Osteocyte (in vitro differentiated cells): ENCODE measurements at places on chromosomes 3 and 15. TPM values are rescaled to one million over a fixed set of nuclear protein-coding genes. Genes with fewer than 3 reads are reported as not detected.

- no peak overlapping the region for H3K27ac ChIP-seq
- no peak for DNase-seq
- H3K4me1 ChIP-seq, result peaks cover 32% of the 10 kb centered on the region
- no peaks in the 10 kb centered on the region for H3K36me3 ChIP-seq
Measured at GRCh38 chr15:83285979-83286553, 1.6 kb upstream of the BNC1 start.

Gene MIX23
- total RNA-seq, result 18.1 and 24.7 TPM in 2 replicates

- H3K36me3 ChIP-seq, result no peaks in the 10 kb centered on the region
- H3K4me1 ChIP-seq, result peaks cover 99% of the 10 kb centered on the region
- no peak overlapping the region for H3K4me3 ChIP-seq
- DNase-seq, result no peak
- no peaks in the 10 kb centered on the region for H3K27me3 ChIP-seq
Measured at GRCh38 chr3:197491923-197492664, 63.7 kb downstream of the BDH1 start.

GRCh38 chr15:32909431-32909830, 191.6 kb downstream of the GREM1 start:
- no peaks in the 10 kb centered on the region for H3K27me3 ChIP-seq
- peak overlapping the region; percentile 71 for H3K27ac ChIP-seq
- no peaks in the 10 kb centered on the region for H3K36me3 ChIP-seq
- no peak for DNase-seq

Gene ISL2
- total RNA-seq, result not detected in 2 replicates

GRCh38 chr3:52036222-52036694, 20.1 kb downstream of the DUSP7 start:
- H3K4me3 ChIP-seq, result no peak overlapping the region
- H3K27me3 ChIP-seq, result no peaks in the 10 kb centered on the region
- H3K36me3 ChIP-seq, result no peaks in the 10 kb centered on the region
- peaks cover 5% of the 10 kb centered on the region for H3K4me1 ChIP-seq
- no peak overlapping the region for H3K27ac ChIP-seq

DNA sequence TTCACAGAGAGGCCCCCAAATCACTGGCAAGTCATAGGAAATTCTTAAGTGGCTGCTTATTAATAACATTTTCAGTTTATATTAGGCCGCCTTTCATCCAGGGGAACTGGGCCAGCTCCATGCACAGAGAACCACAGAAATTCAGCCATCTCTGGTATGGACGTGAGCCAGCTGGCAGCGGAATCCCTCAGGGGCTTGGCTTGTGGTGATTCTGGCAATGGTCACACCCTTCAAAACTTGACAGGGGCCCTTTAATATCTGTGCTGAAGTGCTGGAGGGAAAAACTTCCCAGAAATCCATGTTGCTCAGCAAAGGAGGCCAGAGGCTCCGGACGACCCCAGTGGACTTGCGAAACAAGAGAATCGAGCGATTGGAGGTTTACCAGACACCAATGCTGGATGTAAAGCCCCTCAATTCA, 11.3 kb downstream of the PRICKLE2 start:
- peak overlapping the region; percentile 50 for H3K4me3 ChIP-seq
- peaks cover 43% of the 10 kb centered on the region for H3K4me1 ChIP-seq
- peak overlapping the region; percentile 84 for H3K27ac ChIP-seq

Gene ACKR2
- 0.19 and 0.24 TPM in 2 replicates for total RNA-seq

DNA sequence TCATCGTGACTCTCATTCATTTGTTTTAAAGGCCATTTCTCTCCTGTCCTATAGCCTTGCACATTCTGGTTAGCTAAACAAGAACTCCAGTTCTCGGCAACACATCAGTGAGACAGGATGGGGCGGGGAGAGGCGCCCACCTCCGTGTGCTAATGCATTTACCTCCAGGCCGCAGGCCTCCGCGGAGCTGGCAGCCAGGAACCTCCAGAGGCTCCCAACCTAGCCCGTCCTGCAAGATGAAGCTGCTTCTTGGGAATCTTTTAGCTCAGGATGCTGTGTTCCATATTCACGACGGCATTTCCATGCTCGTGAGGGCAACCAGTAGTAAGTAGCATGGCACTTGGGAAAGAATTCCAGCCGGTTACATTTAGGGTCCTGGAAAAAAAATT, 47.9 kb downstream of the RGMA start:
- no peak overlapping the region for H3K4me3 ChIP-seq
- H3K4me1 ChIP-seq, result peaks cover 9% of the 10 kb centered on the region
- peaks cover 16% of the 10 kb centered on the region for H3K36me3 ChIP-seq
- no peak overlapping the region for H3K27ac ChIP-seq
- DNase-seq, result no peak

DNA sequence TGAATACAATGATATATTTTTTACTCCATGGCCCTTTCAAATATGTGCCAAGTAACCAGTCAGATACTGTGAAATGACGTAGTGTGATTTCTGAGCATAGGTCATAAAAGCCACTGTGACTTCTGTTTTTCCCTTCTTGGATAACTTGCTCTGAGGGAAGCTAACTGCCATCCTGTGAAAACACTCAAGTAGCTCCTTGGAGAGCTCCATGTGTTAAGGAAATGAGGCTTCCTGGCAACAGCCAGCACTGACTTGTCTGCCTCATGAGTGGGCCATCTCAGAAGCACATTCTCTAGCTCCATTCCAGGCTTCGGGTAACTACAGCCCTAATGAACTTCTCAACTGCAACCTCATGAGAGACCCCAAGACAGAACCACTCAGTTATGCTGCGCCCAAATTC, 9.5 kb upstream of the CCDC80 start:
- H3K4me3 ChIP-seq, result no peak overlapping the region
- H3K4me1 ChIP-seq, result peaks cover 84% of the 10 kb centered on the region
- no peaks in the 10 kb centered on the region for H3K36me3 ChIP-seq
- DNase-seq, result no peak

DNA sequence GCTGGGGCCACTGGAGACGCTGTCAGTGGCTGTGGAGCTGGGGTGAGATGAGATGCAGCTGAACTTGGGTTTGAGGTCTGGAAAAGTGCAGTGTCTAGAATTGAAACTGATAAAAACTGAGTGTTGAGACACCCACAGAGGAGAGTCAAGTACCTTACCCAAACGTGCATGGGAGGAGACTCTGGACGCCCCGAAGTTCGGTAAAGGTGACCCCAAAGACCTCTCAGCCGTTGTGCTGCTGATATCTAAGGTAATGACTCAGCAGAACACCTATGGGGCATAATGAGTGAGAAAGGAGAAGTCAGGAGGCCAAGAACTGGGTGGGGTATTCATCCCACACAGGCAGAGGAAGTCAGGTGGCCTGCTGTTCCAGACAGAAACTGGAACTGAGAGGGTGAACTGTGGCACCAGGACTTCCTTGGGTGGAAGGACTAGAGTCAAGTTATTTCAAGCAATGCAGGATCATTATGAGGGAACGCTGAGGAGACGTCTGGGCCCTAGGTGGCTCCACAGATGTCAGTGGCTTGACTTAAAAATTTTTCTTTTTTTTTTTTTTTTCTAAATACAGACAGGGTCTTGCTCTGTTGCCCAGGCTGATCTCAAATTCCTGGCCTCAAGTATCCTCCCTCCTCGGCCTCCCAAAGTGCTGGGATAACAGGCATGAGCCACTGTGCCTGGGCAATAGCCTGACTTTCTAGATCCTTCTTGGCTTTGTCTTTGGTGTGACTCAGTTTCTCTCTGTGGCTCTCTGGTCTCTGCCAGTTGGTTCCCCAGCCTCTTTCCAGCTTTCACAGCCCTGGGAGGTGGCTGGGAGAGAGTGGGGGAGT, 67.6 kb upstream of the GCNT3 start:
- no peak overlapping the region for H3K27ac ChIP-seq
- no peaks in the 10 kb centered on the region for H3K36me3 ChIP-seq
- DNase-seq, result no peak

Gene BTD
- 28.0 and 28.9 TPM in 2 replicates for total RNA-seq

- H3K36me3 ChIP-seq, result no peaks in the 10 kb centered on the region
- DNase-seq, result no peak
- no peak overlapping the region for H3K4me3 ChIP-seq
- H3K27me3 ChIP-seq, result peaks cover 3% of the 10 kb centered on the region
Measured at GRCh38 chr3:89584398-89584797, 477.0 kb downstream of the EPHA3 start.

Gene TUSC7
- total RNA-seq, result not detected in 2 replicates

DNA sequence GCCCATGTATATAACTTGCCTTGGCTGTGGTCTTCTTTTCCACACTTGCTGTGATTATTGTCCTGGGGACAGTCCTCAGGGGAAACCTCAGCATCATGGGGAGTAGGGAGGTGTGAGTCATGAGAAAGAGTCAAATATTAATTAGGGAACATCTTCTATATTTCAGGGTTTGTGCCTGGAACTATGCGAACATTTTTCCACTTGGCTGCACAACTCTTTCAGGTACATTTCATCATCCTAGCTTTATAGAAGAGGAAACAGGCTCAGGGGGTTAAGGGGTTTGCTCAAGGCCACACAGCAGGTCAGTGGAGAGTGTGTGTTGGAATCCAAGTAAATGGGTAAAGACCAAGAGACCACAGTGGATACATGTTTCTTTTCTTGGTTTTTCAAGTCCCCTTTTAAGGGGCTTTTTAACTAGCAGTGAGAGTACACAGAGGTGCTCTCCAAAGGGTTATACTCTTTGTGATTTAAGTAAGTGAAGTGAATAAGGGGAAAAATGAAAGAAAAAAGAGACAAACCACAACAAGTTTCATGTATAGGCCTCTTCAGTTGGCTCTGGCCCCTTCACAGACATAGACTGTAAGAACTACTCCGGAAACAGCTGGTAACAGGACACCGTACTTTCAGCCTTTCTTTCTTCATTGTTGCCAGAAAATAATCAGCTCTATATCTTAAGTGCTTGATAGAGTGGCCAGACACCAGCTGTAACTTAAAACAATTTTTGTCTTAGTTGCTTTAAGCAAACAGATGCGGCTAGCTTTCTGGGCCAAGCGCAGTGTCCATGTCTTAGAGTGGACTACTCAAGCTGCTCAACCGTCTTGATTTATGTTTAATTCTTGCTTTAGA, 64.6 kb downstream of the EEFSEC start:
- no peak for DNase-seq
- no peak overlapping the region for H3K4me3 ChIP-seq
- H3K36me3 ChIP-seq, result no peaks in the 10 kb centered on the region

Gene PLAAT1
- total RNA-seq, result not detected in 2 replicates

Gene C3orf49
- total RNA-seq, result not detected in 2 replicates

- no peak overlapping the region for H3K4me3 ChIP-seq
- no peaks in the 10 kb centered on the region for H3K36me3 ChIP-seq
- no peak overlapping the region for H3K27ac ChIP-seq
- H3K27me3 ChIP-seq, result peaks cover 3% of the 10 kb centered on the region
- DNase-seq, result no peak
Measured at GRCh38 chr15:75176396-75176761, 25.3 kb upstream of the C15orf39 start.

DNA sequence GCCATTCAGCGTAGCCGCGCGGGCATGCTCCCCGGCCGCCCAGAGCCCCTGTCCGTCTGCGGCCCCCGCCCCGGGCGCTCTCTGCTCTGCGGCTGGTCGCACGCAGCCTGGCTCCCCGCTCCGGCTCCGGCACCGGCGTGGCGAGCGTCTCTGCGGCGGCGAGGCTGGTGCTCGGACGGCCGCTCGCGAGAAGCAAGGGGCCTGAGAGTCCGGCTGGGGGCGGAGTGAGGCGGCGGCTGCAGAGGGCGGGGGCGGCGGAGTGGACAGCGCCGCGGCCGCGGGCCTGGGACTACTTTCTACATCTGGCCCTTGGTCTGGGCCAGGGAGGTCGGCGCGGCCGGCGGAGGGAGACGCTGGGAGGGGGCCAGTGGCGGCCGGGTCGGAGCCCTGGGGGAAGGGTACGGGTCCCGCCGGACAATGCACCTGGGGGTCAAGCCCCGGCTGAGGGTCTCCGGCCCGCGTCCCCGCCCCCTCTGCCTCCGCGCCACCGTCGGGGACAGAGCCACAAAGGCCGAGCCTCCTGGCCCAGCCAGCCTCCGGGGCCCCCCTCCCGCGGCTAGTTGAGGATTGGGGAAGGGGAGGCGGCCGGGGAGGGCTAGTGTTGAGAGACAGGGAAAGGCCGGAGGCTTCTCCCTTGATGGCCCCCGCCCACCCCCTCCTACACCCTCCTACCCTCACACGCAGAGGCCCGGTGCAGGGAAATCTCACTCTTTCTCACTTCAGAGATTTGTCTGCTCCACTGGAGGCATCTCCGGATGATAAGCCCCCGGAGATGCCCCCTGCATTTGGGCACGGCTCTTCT, at the start of gene PRTG:
TSS of gene PRTG (minus strand) at position 226 of the 802 bp plus-strand sequence. CDS start at position 5, 221 bp downstream.
- peak; percentile 91 for DNase-seq
- H3K27ac ChIP-seq, result peak within 1 kb of the TSS; percentile 70
- H3K27me3 ChIP-seq, result peaks cover 12% of the 10 kb centered on the region
- peaks cover 4% of the 10 kb centered on the region for H3K4me1 ChIP-seq
- no peaks in the 10 kb centered on the region for H3K36me3 ChIP-seq

- no peak overlapping the region for H3K27ac ChIP-seq
- H3K27me3 ChIP-seq, result peaks cover 6% of the 10 kb centered on the region
- no peaks in the 10 kb centered on the region for H3K36me3 ChIP-seq
Measured at GRCh38 chr15:33476076-33476475, 165.3 kb downstream of the RYR3 start.

DNA sequence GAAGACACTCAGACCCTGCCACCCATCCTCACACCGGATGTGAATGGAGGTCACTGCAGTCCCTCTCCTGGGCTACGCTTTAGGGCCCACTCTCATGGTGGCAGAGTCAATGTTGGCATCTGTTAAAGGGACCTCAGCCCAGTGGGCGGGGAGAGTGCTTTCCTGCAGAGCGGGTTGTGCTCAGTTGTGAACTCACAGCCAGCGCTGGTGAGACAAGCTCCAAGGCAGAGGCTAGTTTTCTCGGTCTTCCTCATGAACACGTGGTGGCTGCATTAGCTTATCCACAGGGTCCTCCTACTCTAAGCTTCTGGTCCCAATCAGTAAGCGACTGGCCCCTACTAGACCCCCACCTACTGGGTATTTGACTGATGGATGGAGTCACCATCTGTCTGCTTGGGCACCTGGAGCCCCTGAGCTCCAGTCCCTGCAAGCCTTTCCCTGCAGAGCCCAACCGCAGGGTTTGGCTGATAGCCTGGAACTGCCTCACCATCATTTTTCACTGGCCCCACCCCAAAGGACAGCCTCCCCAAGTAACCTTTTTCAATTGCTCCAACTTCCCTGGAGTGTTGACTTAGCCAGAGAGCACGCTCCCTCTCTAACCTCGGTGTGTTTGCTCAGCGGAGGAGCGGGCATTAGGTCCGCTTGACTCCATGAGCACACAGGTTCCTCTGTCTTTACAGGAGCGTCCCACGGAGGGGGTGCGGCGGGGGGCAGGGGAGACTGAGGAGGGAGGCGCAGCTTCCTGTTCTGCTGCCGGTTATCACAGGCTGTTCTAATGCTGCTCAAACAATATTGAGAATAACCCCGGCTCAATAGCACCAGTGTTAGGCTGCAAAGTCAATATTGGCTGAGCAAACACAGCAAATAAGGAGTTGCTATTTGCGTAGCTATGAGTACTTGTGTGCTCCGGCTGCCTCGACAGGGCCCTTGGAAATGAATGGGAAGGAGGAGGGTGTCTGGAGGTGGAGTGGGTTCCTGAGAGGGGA, 141.7 kb downstream of the RPLP1 start:
- DNase-seq, result no peak
- H3K36me3 ChIP-seq, result no peaks in the 10 kb centered on the region
- H3K4me3 ChIP-seq, result no peak overlapping the region
- H3K4me1 ChIP-seq, result peaks cover 20% of the 10 kb centered on the region

Gene GPR176
- 21.1 and 22.0 TPM in 2 replicates for total RNA-seq
